ENCODE measurements at places on chromosomes 7 and 10.

- no peak for DNase-seq
Measured at GRCh38 chr7:98618786-98619185, 1.7 kb downstream of the NPTX2 start.

DNA sequence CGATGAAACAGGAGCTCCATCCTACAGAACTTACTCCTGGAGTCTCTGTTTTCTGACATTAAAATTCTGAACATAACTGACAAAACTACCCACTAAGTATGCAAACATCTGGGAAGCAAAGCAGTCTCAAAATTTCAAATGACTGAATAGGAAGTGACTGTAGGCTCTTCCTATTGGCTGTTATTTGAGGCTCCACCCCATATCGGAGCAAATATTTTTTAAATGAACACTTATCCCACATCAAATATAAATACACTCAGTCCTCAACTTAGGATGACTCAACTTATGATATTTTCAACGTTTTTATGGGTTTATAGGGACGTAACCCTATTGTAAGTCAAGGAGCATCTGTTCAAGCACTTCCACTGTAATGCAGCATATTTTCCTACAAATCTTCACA lies 8.8 kb downstream of the HSPA12A start:
- no peak for DNase-seq

DNA sequence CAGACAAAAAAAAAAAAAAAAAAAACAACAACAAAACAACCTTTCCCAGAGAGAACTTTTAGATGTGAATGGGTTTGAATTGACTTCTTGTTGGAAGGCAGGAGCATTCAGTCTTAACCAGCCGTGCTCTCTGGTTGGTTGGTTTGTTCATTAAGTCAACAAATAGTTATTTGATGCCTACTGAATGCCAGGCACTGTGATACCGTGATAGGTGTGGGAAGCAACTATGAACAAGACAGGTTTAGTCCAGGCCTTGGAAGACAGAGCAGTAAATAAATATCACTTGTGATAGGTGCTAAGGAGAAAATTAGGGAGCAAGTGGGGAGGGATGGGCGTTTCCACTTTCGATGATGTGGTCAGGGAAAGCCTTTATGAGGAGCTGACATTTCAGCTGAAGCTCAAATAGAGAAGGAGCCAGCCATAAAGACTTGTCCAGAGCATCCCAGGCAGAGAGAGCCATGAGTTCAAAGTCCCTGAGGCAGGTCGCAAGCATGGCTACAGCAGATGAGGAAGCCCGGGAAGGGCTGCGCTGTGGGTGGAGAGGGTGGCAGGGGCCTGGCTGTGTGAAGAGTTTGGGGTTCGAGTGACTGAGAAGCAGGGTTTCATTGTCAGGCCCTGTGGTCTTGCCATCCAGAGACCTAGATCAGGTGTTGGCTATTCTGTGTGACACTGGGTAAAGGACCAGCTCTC lies 8.0 kb downstream of the TSPAN15 start:
- DNase-seq = no peak

DNA sequence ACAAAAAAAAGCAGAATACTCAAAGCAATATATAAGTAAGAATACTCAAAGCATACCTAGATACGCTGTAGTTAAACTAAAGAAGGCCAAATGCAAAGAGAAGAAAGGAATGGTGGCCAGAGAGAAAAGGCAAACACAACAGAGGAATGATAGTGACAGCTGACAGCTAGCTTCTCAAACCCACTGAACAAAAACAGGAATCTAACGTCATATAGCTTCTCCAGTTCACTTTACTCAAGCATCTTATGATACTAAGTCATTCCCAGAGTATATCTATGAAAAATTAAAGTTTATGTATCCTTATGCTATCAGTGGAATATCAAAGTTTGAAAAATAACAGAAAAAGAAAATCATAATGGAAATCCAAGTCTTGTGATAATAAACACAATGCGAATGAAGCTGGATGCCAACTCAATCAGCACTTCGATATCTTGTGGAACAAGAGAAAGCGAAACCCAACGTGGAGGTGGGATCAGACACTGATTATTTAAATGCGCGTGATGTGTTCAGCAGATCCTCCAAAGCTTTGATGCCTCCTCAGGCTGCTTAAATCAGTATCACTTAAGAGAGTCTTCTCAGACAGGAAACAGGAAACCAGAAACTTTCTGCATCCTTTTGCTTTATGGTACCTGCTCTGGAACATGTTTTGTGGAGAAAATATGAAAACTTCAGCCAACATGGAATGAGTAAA lies 102.8 kb downstream of the PIP4K2A start:
- DNase-seq = no peak

- no peak for DNase-seq
Measured at GRCh38 chr7:21782996-21783395, 162.7 kb downstream of the CDCA7L start.

GRCh38 chr7:30222515-30223215 lies 61.7 kb upstream of the ZNRF2 start:
- no peak for DNase-seq
